Myocyte (in vitro differentiated cells): ENCODE measurements at places on chromosomes 7 and 10. TPM values are rescaled to one million over a fixed set of nuclear protein-coding genes. Genes with fewer than 3 reads are reported as not detected.

DNA sequence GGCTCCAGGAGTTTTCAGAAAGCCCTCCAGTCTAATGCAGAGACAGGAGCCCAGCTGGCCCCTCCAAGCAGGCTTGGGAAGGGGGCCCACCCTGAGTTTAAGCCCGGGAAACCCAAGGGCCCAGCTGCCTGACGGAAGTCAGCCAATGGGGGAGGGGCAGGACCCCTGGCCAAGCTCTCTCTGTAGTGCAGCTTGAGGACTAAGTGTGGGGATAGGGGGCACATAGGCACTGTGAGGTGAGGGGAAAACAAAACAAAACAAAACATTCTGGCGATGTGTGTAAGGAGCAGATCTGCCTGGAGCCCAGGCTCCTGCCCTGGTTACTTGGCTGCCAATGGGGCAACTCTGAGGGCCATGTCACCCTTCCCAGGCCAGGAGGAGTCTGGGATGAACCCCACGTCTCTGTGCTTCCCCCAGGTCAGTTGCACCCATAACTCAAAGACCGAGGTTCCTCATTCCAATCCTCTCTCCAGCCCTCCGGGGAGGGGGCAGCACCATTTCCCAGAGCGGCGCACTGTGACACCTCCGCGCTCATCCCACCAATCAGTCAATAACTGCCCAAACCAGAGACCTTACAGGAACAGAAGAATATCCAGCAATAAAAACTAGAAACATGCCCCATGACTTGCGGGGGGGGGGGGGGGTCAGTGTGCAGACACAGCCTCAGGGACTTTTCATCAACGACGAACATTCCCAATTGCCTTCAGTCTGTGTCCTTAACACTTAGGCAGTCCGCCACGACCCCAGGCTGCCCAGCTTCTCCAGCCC, 1.7 kb downstream of the CXCL12 start:
- DNase-seq, result no peak

DNA sequence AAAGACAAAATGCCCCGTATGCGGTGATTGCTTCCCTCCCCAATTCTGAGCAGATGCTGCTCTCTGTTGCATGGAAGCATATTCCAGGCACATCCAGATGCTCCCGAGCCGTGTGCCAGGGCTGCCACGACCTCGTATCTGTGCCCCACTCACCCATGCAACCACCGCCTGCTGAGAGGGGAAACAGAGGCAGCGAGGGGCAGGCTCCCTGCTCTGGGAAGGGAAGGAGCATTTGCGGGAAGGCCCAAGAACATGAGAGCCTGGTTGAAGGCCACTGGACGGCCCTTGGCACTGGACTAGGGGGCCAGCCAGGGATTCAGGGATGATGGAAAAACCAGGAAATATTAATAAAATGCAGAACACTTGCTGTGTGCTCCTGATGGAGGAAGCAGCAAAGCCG, 89.4 kb downstream of the CTBP2 start:
- DNase-seq, result no peak

- DNase-seq, result no peak
Measured at GRCh38 chr7:153036396-153037063, 277.0 kb downstream of the ACTR3B start.

GRCh38 chr10:4902571-4903011, 60.6 kb upstream of the AKR1C1 start:
- DNase-seq, result peak; percentile 12

- peak; percentile 48 for DNase-seq
Measured at GRCh38 chr10:25226775-25227682, 52.2 kb downstream of the GPR158 start.

DNA sequence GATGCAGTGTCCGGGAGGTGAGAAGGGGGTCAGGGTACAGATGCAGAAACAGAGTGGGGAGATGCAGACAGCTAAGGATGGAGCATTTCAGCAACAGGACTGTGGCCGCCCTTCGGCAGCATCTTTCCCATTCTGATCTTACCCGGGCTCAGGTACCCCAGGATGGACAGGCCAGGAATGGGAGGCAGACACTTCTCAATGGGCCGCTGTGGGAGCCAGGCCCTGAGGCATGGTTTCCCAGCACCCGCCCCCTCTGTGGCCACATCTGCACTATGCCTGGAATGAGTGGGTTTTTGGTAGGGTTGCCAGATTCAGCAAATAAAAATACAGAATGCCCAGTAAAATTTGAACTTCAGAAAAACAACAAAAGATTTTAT, 105.2 kb upstream of the CTBP2 start:
- DNase-seq, result no peak

DNA sequence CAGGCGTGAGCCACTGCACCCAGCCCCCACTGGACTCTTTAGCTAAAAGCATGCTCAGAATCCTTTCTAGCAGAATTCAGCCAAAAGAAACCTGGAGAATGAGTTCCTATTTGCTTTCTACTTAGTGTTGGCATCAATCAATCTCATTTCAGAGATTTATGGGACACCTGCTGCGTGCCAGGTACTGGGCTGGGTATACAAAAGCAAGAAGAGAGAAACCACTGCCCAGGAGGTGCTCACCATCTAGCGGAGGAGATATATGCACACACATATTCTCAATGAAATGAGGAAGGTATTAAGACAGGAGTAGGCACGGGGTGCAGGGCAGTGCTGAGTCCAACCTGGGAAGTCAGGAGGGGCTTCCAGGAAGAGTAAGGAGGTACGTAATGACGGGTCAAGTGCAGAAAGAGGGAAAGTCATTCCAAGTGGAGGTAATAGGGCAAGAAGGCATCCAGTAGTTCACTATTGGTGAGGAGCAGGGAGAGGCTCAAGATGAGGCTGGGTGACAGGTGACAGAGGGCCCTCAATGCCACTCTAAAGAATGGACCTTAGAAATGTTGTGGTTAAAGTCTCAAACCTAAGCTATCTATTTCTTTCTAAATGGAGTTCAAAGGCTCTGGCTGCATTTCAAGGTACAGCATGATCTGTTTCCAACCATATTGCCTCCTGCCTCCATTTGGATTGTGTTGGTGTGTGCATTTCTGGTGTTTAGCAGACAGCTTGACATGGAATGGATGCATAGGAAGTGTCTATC, 22.1 kb downstream of the ABLIM1 start:
- peak; percentile 79 for DNase-seq

DNA sequence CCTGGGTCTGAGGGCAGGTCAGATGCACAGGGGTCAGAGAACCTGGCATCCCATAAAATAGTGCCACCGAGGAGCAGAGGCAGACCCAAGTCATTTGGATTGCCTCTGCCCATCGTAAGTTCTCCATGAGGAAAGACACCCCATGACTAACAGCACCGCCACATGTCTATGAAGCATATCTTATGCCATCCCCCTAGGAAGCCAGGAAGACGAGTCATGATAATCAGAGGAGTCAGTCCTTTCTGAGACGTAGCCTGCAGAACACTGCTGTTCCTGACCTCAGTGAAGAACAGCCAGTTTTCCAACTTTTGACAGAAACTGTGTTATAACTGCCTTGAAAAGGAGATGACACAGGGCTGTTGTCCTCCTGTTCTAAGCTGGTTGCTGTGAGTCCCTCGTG, 51.2 kb downstream of the INSYN2A start:
- DNase-seq, result peak; percentile 46

- DNase-seq, result no peak
Measured at GRCh38 chr10:65892284-65892683, 1033.6 kb upstream of the LRRTM3 start.

GRCh38 chr10:98384531-98385133, 30.4 kb downstream of the PYROXD2 start:
- DNase-seq, result no peak

- DNase-seq, result peak; percentile 3
Measured at GRCh38 chr10:48838834-48839233, 100.8 kb downstream of the LRRC18 start.

GRCh38 chr10:7908541-7909210, 90.4 kb downstream of the TAF3 start:
- DNase-seq, result peak; percentile 28

DNA sequence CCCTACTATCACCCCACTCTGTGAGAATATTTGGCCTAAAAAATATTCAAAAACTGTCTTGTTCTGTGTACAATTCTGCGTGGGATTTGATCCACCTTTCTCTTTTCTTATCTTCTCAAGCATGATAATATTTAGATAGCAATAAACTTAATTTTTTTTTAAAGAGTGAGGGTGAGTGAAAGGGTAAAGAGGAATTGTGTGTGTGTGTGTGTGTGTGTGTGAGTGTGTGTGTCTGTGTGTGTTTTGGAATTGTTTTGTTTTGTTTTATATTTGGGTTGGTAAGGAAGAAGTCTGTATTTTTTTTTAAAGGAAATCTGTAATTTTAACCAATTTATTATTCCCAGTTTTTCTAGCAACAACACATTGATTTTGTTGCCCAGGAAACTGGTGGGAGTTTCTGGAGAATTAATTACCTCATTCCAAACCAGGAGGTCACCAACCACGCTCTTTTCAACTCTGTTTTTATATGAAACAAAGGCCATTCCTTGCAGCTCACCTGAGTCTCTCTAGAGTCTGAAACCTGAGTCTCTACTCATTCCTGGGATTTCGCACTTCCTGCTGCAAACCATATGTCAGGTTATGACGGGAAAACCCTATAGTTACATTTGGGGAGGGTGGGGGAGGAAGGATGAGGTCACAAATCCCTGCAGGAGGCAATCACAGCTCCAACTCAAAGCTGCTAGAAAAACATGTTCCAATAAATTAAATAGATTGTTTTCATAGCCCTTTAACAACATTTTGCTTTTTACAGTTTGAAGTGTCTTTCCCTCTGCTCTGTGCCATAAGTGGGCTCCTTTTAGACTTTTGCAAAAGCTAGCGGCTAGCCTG, 38.1 kb upstream of the XPNPEP1 start:
- DNase-seq, result no peak

- no peak for DNase-seq
Measured at GRCh38 chr10:96082748-96083147, 39.4 kb downstream of the CCNJ start.

Gene LOXL4
- total RNA-seq, result 0.64 and 0.88 TPM in 2 replicates

Gene FOXI2
- not detected in 2 replicates for total RNA-seq

Gene STEAP2
- total RNA-seq, result 6.9 and 7.1 TPM in 2 replicates

Gene OR2AE1
- total RNA-seq, result not detected in 2 replicates

Gene DPP6
- total RNA-seq, result not detected in 2 replicates

Gene DMBT1
- 93.9 and 289 TPM in 2 replicates for total RNA-seq

Gene ACTR3C
- 0.32 TPM in 1 of 2 replicates, not detected in the other for total RNA-seq

Gene CISD1
- 31.6 and 46.3 TPM in 2 replicates for total RNA-seq

Gene ZNF735
- not detected in 2 replicates for total RNA-seq
